Aorta (tissue), 5 donors: ENCODE measurements at places on chromosomes 4 and X.

DNA sequence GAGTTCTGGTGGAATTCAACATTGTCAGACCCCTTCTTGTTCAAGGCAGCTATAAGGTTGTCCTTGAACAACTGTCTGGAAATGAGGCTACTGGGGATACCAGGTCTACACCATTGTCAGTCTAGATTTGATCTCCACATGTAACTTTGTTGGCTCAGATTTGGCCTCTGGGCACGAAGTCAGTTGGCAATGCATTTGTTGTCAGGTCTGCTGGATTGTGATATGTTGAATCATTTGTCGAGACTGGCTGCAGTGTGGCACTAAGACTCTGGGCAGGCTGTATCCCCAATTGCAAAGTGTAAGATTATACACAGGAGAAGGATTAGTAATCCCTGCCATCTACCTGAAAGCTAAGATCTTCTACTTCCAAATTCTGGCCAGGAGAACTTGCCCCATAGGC, 26.5 kb downstream of the ZNF81 start:
- DNase-seq: no peak

DNA sequence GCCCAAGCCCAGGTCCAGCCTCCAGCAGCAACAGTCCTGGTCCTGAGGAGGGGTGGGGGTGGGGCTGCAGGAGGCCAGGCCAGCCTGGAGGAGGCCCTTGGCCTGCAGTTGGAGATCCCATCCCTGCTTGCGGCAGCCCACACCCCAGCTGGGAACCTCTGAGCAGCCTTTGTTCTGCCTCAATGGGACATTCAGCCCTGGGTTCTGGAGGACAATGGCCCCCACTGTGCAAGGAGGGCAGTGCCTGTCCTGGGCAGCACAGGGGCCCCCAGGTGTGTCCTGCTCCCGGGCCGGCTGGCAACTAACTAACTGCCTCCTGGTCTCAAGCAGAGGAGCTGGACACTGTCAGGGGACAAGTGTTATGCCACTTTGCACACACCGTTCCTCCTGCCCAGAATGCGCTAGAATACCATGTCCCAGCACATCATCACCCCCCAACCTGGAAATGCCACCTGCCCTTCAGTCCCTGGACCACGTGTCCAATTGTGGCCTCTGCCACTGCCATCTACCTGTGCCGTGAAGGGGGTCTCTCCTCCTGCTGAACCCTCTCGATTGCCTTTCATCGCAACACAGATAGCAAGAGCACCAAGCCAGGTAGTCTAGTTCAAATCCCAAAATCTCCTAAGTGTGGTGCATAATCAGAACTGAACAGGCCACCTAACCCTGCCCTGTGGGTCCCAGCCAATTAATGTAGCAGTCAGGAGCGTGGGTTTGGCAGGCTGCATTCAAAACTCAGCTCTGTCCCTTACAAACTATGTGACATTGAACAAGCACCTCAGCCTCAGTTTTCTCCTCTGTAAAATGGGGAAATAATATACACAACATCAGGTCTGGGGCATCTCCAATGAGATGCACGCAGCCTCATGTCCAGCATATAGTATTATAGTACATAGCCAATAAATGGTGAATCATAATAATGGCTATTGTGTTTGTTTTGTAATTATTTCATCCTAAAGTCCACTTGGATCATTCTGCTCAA, 8.8 kb downstream of the PPP2R2C start:
- no peak for DNase-seq

GRCh38 chrX:25288676-25289075, 272.9 kb upstream of the ARX start:
- no peak for DNase-seq

DNA sequence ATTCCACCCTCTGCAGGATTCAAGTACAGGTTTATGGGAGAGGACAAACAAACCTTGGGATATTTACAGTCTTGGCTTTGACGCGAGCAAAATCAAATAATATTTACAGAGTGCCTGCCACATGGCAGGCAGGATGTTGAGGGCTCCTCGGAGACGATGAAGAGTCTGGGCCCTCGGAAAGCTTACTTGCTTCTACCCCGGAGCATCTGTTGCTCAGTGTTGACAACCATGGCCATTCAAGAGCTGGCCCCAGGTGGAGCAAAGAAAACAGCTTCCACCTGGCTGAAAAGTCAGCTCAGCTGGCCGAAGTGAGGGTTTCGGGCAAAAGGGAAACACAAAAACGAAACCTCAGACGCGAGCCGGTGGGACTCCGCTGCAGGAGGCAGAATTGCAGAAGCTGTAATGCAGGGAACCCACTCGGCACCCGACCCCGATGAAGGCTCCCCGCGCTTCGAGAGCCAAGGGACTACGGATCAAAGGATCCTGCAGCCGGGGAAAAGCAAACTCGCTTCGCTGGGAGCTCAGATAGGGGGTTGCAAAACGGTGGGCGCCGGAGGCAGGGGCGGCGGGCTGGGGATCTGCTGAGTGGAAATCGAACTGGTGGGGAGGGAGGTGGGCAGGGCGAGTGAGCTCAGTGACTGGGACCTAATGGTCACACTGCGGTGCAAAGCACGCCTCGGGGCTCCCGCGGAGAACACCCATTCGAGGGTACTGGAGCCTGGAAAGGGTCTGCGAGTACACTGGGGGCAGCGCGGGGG, 805 bp downstream of the ATP8A1 start:
- DNase-seq: peak; percentile 64

GRCh38 chrX:70398899-70399298, 24.2 kb upstream of the GDPD2 start:
- DNase-seq: no peak

DNA sequence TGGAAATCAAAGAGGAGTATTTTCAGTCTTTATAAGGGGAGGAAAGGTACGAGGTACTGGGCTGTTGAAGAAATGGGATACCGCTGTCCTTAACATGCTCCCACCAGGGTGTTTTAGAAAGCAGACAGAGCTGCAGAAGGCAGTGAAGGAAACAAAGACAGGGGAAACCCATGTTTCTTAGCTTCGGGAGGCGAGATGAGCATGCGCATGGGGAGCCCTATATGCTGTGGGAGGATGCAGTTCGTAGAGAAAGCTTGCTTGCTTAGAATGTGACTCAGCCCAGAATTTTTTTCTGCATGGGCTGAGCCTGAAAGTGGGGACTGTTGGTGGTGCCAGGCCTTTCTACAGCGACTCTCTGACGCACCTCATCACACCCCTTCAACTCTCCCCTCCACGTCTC, 28.8 kb upstream of the SCOC start:
- DNase-seq: no peak

GRCh38 chr4:169225812-169226211, 44.9 kb downstream of the SH3RF1 start:
- no peak for DNase-seq

GRCh38 chr4:23822181-23822580, 67.7 kb downstream of the PPARGC1A start:
- no peak for DNase-seq

DNA sequence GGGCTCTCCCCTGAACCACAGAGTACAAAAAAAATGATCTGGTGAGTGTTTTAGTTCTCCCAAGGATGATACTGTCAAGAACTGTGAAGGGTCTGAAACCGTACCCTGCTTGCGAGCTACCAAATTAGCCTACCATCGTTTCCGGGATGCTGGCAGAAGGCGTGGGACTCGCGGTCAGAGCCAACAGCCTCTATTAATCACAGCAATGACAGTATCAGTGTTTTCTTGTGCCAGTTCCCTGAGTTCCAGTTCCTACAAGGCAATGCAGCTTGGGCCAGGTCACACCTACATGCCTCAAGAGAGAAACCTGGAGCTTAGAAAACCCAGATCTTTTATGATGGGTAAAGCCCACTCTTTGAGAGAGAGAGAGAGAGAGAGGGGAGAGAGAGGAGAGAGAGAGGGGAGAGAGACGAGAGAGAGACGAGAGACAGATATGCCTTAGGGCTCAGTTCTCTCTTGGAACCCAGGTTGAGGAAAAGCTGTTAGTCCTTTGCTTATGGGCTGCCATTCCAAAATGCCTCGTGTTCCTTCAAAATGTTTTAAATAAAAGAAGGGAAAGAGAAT, 327.8 kb downstream of the ARHGAP10 start:
- no peak for DNase-seq

GRCh38 chrX:17923546-17923945, 62.4 kb upstream of the RAI2 start:
- DNase-seq: no peak

GRCh38 chr4:117084866-117085701, at the start of gene TRAM1L1:
TRAM1L1 (minus strand) TSS chr4:117085576; CDS start chr4:117085393, 183 bp downstream.
- peak; percentile 68 for DNase-seq

DNA sequence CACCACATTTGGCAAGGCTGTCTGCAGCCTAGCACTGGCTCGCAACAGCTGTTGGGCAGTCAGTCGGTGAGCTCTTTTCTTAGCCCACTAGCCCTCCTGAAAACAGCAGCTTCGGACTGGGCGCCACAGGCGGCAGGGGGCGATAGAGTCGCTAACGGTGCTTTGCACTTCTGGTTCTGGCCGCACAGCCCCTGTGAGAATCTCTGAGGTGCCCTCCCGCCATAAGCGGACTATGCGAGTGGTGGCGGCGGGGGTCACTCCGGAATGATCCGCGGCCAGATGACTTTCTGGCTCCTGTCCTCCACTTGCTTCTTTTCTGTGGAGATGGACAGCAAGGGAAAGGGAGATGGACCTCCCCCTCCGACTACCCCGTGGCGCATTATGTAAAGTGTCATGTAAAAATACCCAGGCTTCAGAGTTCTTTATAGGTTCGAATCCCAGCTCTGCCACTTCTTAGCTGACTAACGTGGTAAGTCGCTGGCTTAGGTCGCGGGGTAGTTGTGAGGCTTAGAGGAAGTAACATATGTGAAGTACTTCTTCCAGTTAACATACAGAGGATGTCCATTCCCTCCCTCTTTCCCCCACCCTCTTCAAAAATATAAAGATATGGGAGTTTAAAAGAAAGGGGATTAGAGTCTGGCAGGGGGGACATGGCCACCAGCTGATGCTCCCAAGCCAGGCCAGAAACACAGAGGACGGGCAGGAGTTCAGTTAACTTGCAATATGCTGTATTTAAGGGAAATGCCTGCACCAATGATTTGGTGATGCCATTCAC, 11.0 kb downstream of the ARHGAP36 start:
- no peak for DNase-seq

- no peak for DNase-seq
Observed at GRCh38 chrX:10176121-10177003, 19.6 kb downstream of the CLCN4 start.

GRCh38 chr4:140427106-140427918, at the start of gene CLGN:
CLGN (minus strand) TSS chr4:140427648; CDS start chr4:140413078, 14,570 bp downstream.
- peak; percentile 58 for DNase-seq

DNA sequence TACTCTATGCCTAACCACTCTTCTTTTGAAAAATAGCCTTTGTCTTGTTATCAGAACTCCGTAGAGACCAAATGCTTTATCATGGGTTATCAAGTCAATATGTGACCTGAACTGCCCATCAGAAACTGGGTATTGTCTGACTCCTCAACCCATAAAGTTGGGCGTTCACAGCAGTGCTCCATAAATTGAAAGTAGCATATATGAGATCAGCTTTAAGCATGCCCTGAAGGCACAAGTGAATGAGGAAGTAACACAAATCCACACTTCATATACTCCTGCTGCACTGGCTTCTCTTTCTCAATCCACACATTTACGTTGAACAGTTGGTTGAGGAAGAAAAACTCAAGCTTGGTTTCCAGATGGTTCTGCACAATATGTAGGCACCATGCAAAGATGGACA, 1106.0 kb downstream of the STIM2 start:
- no peak for DNase-seq

DNA sequence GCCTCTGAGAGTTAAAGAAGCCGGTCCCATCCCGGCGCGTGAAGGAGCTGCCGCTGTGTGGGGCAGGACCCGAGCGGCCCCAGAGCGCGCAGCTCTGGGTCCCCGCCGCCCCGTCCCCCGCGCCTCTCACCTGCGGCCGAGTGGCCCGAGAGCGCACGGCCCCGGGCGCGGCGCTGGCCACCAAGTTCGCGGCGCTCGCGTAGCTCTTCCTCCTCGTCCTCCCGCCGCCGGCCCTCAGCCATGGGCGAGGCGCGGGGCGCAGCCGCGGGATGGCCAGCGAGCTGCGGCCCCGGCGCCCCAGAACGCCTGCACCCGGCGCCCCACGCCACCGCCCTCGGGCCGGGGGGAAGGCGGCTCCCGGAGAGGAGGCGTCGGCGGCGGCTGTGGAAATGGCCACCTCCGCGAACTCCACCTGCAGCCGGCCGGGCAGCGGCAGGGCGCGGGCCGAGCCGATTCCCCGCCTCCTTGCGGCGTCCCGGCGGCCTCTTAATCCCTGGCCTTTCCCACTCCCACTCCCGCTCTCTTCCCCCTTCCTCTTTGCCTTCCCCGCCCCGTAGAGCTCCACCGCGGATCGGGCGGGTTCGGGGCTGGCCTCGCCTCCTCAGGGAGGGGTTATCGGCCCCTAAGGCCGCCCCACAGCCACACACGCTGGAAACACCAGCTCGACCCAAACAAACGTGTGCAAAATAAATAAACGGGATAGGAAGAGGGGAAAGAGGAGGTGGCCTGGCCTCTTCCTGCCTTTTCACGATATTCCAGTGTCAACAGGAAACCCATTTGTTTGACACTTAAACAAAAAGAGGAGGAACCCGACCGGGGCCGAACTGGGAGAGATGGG, at the start of gene SH3D19:
TSS of gene SH3D19 (minus strand) at position 495 of the 838 bp plus-strand sequence. CDS start at position 242, 253 bp downstream.
- DNase-seq: peak; percentile 90

DNA sequence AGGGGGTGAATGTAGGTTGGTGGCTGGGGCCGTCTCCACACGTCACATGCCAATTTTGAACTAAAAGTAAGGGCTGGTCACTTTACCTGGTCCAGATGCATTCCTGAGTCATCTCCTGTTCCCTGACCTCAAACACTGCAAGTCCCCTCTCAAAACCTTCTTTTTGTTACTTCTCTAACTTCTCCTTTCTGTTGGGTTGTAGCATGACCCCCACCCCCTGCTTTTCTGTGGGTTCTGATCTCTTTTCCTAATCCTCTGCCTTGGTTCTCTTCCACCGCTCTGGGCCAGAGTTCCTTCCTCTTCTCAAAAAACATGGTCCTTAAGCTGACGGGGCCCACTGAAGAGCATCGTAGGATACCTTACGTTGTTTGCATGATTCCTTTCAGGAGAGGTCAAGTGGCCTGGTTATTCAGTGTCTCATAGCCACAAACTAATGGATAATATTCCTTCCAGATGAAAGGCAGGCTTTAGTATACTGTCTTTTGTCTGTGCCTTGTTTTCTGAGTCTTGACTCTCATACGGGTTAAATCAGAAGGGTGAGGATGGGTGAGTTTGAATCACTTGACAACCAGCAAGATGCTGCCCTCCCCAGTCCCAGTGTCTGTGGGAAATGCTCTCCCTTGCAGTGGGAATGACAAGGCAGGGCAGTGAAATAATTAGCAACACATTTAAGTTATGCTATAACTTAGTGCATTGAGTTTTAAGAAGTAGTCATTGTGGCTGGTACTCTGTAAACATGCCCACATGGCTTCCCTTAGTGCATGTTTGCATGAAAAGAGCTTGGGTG, 15.1 kb downstream of the SMS start:
- no peak for DNase-seq

- DNase-seq: no peak
Observed at GRCh38 chr4:81678801-81679200, 207.1 kb upstream of the RASGEF1B start.

DNA sequence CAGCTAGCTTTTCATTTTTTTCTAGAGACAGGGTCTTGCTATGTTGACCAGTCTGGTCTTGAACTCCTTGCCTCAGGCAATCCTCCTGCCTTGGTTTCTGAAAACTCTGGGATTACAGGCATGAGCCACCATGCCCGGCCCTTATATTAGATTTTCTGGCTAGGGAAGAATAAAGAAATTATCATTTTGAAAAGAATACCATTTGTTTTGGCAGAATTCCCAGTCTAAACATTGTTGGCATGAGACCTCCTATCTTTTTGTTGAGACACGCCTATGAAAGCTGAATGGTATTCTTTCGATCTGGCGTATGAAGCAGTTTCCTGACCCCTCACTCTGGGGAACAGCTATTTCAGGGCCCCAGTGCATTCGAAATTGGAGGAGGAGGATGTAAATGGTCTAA, 107.0 kb downstream of the REPS2 start:
- no peak for DNase-seq

- DNase-seq: no peak
Observed at GRCh38 chrX:6021316-6022091, 207.2 kb downstream of the NLGN4X start.
